Upper lobe of right lung (tissue), 1 donor: ENCODE measurements at places on chromosomes 2 and 18. TPM values are rescaled to one million over a fixed set of nuclear protein-coding genes. Genes with fewer than 3 reads are reported as not detected.
A peak's percentile ranks its signal among the peaks of the same experiment; 100 is the strongest.

DNA sequence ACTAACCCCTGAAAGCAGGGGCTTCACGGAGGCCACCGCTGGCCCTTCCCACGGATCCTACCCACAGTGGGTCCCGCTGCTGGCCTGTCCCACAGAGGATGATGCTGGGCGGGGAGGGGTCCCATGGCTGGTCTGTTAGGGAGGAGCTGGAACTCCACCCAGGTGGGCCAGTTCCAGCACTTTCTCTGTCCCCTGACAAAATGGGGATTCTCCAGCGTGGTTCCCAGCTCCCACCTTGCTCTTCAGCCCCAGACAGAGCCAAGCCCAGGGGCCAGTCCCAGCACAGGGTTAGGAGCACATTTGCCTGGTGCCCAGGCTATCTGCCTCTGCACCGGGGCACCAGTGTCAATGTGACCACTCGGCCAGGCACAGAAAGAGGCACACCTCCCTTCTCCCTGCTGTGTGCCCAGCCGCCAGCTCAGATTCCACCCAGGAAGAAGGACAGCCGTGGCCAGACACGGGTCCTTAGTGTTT, 50.0 kb downstream of the ANKMY1 start:
- DNase-seq: peak; percentile 62

GRCh38 chr2:155372969-155373368, 674.5 kb downstream of the KCNJ3 start:
- DNase-seq: no peak

PLCL1 gene
- 7.7 TPM for total RNA-seq

FANCL gene
- total RNA-seq: 17.9 TPM

GRCh38 chr2:14944562-14945346, 312.2 kb downstream of the LRATD1 start:
- DNase-seq: no peak

- no peak for DNase-seq
Measured at GRCh38 chr2:86360776-86361175, 23.4 kb upstream of the REEP1 start.

- DNase-seq: no peak
Measured at GRCh38 chr2:57602733-57603132, 443.9 kb upstream of the VRK2 start.

DNA sequence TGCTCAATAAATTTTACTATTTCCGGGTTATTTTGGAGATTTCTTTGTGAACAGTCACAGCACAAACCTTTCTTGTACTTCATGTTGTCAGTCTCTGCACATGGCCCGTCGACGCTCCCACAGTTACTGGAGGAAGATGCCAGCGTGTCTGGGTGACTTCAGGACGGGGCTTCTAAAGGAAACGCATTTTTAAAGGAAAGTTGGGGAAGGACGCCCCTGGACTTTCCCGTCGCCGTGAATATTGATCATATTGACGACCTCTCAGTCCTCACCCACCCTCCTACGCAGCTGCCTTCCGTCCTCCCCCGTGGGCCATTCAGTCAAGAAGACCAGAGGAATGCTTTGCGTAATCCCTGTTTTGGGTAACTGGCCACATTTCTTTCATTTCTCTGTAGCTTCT, 71.1 kb upstream of the SNTG2 start:
- no peak for DNase-seq

GRCh38 chr2:46977280-46977665, 61.7 kb upstream of the MCFD2 start:
- DNase-seq: no peak

INHBB gene
- total RNA-seq: 12.3 TPM

- DNase-seq: no peak
Measured at GRCh38 chr2:88600038-88600465, 27.2 kb downstream of the EIF2AK3 start.

GRCh38 chr18:44627280-44627679, 53.4 kb upstream of the SETBP1 start:
- DNase-seq: no peak

DNA sequence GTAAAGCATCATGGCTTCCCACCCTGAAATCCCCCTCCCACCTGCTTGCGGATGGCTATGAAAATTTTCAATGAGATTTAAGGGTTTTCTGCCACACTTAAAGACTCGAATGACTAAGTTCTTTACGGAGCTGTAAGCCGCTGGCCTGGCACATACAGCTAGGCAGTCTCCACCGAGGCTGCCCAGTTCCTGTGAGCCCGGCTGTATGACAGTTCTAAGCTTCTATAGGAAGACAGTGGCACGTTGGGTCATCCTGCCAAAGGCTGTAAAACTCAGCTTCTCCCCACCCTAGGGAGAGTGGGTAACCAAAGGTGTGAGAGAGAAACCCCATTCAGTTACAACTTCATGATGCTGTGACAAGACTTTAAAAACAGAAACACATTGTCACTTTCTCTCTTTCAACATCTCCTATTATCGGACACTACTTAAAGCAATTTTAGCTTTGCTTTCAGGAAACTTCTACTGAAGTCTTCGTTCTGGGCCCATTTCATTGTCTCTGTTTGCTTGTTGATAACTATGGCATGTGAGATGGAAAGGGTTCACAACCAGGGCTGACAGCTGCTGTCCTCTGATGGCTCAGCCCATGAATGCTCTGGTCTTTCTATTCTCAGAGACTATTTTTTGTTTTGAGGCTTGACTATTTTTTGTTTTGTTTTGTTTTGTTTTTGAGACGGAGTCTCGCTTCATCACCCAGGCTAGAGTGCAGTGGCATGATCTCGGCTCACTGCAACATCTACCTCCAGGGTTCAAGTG, 7.1 kb downstream of the CASP8 start:
- DNase-seq: no peak

MAPK4 gene
- 7.0 TPM for total RNA-seq

APCDD1 gene
- total RNA-seq: 27.6 TPM

DNA sequence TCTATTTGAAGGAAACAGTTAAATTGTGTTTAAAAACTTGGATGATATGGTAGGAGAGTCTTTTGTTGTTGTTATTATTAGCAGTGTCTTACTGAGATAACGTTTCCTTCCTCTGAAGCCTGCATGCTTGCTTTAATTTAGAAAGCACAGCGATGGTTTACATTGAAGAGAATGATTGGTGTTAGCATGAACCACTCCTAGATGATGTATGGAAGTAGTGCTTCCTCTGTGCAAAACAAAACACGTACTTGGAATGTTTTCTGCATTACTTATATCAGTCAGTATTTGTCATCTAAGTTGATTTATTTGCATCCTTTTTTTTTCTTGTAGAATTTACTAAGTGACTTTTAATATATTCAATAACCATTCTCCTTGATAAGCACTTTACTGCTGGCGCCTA, 89.0 kb downstream of the UGGT1 start:
- no peak for DNase-seq

DNA sequence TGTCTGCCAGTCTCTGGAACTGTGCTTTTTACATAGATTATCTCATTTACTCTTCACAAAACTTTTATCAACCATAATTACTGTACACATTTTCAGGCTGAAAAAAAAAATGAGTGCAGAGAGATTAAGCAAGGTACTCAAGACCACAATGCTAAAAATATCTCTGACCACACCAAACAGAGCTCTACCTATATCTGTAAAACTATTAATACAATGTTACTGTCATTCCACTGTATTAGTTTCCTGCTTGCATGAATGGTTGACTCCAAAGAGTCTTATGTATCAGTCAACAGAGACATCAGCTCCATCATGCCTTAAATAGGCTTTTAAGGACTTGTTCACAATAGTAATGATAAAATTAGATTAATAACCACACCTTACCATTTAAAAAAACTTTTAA, 134.7 kb upstream of the CCDC150 start:
- DNase-seq: no peak

PAIP2B gene
- 6.3 TPM for total RNA-seq

MOB1A gene
- total RNA-seq: 120 TPM

PSTPIP2 gene
- total RNA-seq: 9.8 TPM

DNA sequence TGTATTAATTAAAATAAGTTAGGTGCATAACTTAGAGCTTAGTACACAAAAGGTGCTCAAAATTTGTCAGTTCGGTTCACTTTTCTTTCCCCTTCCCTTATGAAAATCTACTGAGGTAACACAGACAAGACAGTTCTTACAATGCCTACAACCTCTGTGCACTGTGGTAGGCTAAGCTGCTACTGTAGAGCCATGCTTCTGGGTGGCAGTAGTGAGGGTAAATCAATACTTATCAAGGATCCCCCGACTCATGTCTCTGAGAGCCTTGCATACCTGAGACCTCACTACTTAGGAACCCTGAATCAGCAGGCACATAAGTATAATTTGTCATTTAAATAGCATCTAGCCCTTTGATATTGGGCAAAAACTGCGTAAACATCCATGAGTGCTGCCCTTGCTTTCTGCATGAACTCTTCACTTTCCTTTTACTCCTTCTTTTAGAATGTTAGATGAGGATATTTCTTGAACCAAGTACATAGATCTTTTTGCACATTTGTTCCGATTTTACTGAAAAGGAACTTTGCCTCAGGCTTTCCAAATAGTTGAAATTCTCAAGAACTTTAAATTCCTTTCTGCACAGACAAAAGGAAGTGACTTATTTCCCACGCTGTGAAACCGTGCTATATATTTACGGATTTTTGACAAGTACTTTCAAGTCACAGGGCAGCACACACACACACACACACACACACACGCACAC, 234.4 kb downstream of the TRIB2 start:
- DNase-seq: no peak

DNA sequence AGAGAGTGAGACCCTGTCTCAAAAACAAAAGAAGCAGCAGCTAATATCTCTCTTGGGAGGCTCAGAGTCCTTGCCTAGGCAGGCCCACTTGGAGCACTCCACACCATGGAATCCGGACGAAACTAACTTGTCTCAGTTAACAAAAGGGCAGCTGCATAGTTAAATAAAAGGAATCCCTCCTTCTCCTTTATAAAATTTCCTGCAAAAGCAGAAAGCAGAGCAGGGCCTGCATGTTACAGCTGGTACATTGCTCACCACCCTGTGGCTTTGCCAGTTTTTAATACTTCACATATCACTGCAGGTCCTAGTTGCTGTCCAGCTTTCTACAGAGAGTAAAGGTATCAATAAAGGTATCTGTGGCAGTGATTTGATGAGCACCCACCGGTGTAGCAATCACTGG, 93.6 kb downstream of the ASAP2 start:
- DNase-seq: no peak

- DNase-seq: peak; percentile 89
Measured at GRCh38 chr2:172103471-172104272, 972 bp upstream of the DLX2 start.

ADAM23 gene
- total RNA-seq: 2.5 TPM

IAH1 gene
- total RNA-seq: 39.0 TPM

KIF1A gene
- total RNA-seq: 0.81 TPM

DNA sequence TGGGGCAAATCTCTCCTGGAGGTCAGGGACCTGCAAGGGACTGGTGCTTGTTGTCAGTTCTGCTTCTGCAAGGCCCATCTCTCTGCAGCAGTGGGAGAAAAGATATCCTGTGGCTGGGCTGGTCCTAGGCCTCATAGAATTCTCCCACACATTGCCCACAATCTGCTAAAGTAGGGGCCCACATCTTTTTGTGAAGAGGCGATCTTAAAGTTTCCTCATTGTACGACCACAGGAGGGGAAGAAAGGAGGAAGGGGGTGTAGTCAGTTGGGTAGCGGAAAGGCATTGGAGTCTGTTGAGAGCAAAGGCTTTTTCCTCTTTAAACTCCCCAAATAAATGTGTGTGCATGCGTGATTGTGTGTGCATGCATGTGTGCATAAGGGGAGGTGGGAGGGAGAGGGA, 145.3 kb downstream of the SLC4A3 start:
- no peak for DNase-seq

AMER3 gene
- total RNA-seq: not detected

DNA sequence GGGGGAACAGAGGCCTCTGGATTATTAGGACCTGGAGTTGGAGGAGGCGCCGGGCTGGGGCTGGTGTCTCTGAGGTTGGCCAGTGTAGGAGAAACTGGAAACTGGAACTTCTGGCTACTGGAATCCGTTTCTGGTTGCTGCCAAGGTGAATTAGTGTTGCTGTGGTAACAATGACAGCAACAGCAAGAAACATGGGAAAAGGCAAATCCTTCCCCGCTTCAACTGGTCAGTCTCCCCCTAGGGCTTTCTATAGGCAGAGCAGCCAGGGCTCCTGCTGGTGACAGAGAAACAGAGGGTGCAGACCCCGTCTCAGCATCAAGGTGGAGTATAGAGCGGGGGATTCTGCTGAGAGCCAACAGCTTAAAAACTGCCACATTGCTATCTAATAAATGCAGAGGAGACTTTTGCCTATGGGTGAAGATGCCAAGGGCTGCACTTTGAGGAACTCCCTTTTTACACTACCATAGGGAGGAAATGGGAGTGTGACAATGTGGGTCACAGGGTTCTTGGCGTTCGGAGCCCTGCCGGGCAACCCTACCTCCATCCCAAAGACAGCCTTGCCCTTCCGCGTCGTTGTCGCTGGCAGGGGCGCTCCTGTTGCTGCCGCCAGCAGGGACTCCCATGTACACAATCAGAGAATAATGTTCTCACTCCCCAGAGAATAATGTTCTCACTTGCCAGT, 81.4 kb upstream of the CABLES1 start:
- no peak for DNase-seq

GRCh38 chr2:1173528-1173927, 222.9 kb downstream of the SNTG2 start:
- no peak for DNase-seq

DNA sequence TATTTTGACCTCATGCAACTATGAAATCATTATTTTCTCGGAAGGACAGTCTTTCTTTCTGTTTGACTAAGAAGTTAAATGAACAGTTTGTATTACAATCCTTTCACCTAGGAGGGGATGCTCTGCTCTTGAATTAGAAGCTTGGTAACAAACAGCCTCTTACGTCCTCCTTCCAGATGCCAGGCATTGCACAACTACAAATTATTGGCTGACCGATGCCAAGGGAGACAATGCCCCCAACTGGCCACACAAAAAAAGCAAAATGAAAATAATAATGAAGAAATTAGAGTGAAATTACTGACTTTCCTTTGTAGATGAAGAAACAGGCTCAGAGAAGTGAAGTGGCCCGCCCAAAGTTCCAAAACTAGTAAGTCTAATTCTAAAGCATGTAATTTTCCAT, 177.9 kb downstream of the CYRIA start:
- DNase-seq: no peak
